ENCODE measurements at places on chromosomes 3 and 15.

- DNase-seq, result no peak
Measured at GRCh38 chr15:46681901-46682300, 1035.4 kb upstream of the SEMA6D start.

- DNase-seq, result no peak
Measured at GRCh38 chr3:50612234-50612882, 784 bp upstream of the CISH start.

GRCh38 chr3:141255846-141256261 is 24.2 kb downstream of the PXYLP1 start:
- peak; percentile 34 for DNase-seq

- no peak for DNase-seq
Measured at GRCh38 chr15:70204652-70205051, 106.9 kb upstream of the TLE3 start.

GRCh38 chr3:128242818-128243601 is 89.7 kb downstream of the EEFSEC start:
- DNase-seq, result no peak

DNA sequence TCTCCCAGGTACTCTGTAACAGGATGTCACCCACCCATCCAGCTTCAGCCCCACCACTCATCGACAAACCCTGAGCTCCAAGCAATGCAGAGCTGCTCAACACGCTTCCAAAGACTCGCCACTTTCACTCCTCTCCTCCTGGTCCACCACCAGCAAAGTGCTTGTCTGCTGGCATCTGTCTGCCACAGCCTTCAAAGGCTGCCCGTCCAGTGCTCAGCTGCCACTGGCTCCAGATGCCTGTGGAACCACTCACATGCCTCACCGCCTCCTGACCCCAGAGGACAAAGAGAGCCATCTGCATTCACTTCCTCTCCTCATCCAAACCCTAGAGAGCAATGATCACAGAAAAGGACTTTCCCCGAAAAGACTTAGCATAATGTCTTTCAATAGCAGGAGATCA is 109.5 kb upstream of the OCA2 start:
- DNase-seq, result no peak

DNA sequence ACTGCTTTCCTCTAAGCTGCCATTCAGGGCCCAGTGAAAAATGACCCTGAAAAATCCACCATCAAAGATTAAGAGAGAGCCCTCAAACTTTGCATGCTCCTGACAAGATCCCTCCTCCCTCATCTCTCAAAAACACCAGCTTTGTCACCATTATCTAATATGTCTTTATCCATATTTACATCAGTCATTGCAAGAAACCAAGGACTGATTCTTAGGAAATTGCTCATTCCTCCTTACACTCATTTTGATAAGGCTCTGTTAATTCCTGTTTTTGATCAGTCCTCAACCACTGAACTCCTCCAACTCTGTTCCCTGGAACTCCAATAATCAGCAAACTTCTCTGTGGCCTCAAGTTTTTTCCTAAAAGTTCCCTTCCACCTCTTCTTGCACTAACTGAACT is 51.8 kb downstream of the CD200 start:
- no peak for DNase-seq

DNA sequence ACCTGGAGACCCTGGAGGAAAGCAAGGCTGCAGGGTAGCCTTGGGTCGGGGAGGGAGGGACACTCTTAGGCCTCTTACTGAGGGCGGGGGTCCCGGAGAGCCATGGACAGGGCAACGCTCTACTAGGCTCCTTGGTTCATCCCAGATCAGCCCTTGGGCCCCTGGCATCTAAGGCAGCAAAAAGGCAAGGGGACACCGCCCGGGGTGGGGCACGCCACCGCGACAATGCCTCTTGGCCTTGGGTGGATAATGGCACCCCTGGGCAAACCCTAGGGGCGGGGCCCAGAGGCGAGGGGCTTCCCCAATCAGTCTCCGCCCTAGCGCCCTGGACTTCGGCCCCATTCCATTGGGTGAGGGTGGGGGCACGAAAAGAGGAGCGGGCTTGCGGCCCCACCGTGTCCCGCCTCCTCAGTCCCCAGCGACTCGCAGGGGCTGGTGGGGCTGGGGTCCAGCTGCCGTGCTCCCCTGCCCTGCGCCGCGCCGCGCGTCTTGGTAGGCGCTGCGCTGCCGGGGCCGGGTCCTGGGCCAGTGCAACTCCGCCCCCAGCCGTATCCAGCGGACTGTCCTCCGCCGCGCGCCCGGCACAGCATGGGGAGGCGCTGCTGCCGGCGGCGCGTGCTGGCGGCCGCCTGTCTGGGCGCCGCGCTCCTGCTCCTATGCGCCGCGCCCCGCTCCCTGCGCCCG is at the start of gene CHST13:
Gene CHST13, plus strand, starts transcription at position 411 of the 684 bp plus-strand sequence. Its CDS starts 178 bp downstream, at position 589.
- peak; percentile 18 for DNase-seq

GRCh38 chr3:50455161-50456018 is 48.0 kb downstream of the CACNA2D2 start:
- no peak for DNase-seq

- DNase-seq, result no peak
Measured at GRCh38 chr3:50570508-50571279, 1.4 kb downstream of the HEMK1 start.

DNA sequence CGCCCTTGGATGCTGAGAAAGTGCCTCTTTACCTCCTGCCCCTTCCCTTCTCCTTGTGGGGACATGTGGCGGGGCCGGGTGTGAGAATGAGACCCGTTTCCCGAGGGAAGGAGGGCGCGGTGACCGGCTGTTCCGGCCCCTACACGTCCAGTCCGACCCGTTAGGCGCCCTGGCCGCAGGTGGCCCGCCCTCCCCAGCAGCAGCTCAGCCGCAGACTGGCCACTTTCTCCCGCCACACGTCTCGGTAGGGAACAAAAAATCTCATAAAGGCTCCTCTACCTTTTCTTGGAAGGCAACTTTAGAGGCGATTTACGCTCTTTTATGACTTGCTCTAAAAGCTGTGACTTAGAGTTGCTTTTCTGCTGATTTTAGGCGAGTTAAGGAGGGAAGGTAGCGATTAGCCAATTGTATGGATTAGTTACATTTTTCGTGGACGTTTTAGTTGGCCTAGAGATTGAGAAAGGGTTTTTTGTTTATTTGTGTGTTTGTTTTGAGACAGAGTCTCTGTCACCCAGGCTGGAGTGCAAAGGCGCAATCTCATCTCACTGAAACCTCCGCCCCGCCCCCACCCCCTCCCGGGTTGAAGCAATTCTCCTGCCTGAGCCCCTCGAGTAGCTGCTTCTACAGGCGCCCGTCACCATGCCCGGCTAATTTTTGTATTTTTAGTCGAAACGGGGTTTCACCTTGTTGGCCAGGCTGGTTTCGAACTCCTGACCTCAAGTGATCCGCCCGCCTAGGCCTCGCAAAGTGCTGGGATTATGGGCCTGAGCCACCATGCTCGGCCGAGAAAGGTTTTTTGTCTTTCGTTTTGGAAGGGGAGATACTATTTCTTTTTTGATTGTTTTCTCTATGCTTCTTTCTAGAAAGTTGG is 8.3 kb upstream of the PGPEP1L start:
- DNase-seq, result no peak

DNA sequence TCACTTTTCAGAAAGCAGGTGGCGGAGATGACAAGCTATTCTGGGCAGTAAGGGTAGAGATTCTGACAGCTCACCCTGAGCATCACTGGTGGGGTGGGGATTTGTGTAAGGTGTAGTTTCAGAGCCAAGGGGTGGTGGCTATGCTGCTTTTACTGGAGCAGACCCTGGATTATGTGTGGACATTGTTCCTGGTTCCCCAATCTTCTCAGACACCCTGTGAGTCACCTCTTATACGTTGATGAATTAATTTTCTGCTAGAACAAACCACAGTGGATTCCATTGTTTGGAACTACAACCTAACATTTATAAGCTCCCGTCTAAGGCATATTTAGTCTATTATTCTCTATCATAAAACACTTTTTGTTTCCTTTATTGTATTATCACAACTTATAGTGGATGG is 169.5 kb upstream of the COL8A1 start:
- DNase-seq, result no peak

- DNase-seq, result no peak
Measured at GRCh38 chr3:10530241-10530640, 24.9 kb upstream of the ATP2B2 start.

GRCh38 chr3:154061001-154061370 is 60.2 kb upstream of the ARHGEF26 start:
- no peak for DNase-seq

GRCh38 chr15:44093836-44094235 is 101.2 kb downstream of the FRMD5 start:
- no peak for DNase-seq

- DNase-seq, result peak; percentile 9
Measured at GRCh38 chr15:95874637-95875036, 455.9 kb upstream of the NR2F2 start.

DNA sequence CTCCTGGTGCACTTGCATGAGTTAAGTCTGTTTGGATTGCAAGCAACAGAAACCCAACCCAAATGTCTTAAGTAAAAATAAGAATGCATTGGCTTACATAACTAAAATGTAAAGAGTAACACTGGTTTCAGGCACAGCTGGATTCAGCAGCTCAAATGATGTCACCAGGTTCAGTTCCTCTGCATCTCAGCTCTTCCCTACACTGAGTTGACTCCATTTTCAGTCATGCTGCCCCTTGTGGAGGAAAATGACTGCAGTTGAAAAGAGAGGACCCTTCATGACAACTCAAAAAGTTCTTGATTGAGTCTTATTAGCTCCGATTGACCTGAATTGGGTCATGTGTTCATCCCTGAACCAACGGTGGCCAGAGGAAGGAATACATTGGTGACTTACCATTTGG is 138.5 kb upstream of the ABI3BP start:
- DNase-seq, result no peak

- no peak for DNase-seq
Measured at GRCh38 chr3:157752956-157753786, 250.0 kb upstream of the VEPH1 start.

DNA sequence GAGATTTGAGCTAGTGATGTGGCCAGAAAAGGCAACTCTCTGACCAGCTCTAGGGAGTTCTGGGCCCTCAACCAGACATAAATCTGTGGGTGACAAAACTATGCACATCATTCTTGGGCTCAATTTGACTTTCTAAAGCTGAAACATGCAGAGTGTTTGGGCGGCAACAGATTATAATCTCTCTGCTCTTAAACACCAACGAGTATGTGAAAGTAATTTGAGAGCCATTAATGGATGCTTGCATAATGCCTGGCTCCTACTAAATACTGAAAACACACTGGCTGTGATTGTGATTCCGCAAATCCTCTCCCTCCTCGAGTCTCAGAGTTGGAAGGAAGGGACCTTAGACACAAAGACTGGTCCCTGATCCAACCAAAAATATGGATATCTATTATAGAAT is 186.7 kb downstream of the UACA start:
- no peak for DNase-seq

- peak; percentile 99 for DNase-seq
Measured at GRCh38 chr15:75666823-75667501, 19.2 kb downstream of the SNX33 start.

- peak; percentile 65 for DNase-seq
Measured at GRCh38 chr3:71681224-71681668, 44.0 kb downstream of the EIF4E3 start.

DNA sequence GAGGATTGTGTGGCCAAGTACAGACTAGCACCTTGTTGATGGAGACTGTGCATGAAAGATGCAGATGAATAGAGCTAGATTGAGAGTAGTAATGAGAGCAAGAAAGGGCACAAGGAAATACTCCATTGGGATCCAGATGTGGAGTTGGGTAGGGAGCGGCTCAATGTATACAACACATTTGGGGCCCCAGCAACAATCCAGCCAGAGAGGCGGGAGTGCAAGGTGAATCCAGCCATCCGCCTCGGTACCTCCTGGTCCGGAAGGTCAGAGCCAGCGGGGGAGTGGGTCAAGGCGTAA is 9.0 kb downstream of the ISL2 start:
- no peak for DNase-seq

GRCh38 chr15:57109005-57109404 is 190.6 kb downstream of the TCF12 start:
- DNase-seq, result no peak

DNA sequence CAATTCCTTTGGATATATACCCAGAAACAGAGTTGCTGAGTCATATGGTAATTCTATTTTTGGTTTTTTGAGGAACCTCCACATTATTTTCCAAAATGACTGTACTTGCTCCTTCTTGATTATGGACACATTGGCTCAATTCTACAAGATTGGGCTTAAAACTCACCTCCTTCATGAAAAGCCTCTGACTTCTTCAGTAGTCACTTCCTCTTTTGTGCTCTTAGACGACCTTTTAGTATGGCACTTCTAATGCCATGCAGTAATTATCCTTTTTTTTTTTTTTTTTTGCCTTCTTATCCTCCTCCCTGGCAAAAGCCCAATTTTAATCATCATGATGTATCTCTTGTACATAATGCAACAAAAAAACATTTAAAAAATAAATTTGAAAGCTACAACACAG is 33.0 kb upstream of the ABHD17C start:
- peak; percentile 34 for DNase-seq

DNA sequence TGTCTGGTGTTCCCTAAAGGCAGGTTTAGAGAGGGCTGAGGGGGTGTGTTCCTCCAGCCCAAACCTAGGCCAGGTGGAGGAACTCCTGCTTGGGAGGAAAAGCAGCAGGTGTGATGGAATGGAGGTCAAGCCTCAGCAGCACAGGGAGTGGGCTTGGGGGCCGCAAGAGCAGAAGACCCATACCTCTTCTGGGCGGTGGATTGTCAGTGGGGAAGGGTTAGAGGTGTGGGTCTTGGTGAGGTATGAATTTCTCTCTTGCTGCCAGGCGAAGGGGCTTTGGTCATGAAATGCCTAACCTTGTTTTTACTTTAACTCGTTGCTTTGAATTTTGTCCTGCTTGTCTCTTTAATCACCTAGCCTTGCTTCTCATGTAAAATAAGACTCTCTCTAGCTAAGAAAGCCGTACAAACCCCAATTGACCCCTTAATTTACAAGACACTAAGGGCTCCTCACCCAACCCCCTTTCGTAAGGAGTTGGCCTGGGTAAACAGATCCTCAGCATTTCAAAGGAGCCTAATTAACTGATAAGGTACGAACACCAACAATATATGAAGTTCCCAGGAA is 38.9 kb downstream of the DHX30 start:
- no peak for DNase-seq

GRCh38 chr3:130916507-130917167 is 22.8 kb downstream of the ATP2C1 start:
- DNase-seq, result no peak

- no peak for DNase-seq
Measured at GRCh38 chr3:9064850-9065249, 101.6 kb upstream of the RAD18 start.

DNA sequence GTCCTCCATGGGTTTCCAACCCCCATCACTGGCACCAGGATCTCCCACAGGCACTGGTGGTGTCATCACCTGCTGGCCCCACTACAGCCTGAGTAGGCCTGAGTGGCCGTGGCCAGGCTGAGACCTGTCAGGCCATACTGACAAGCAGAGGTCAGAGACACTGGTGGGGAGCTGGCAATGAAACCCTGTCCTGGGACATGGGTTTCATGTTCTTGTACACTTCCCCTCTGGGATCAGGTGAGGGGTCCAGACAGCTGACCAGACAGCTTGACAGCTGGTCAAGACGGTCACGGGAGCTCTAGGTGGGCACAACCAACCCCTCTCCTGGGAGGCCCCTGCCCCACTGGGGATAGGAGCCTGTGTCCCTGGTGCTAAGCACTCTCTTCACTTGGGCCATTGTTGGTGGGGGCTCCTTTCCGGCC is 13.1 kb downstream of the ZBTB47 start:
- DNase-seq, result no peak

- peak; percentile 88 for DNase-seq
Measured at GRCh38 chr3:86937306-86937791, 53.6 kb downstream of the VGLL3 start.

Measured in foreskin fibroblast (primary cell).